Motor neuron (in vitro differentiated cells): ENCODE measurements at places on chromosomes 13 and 19.

DNA sequence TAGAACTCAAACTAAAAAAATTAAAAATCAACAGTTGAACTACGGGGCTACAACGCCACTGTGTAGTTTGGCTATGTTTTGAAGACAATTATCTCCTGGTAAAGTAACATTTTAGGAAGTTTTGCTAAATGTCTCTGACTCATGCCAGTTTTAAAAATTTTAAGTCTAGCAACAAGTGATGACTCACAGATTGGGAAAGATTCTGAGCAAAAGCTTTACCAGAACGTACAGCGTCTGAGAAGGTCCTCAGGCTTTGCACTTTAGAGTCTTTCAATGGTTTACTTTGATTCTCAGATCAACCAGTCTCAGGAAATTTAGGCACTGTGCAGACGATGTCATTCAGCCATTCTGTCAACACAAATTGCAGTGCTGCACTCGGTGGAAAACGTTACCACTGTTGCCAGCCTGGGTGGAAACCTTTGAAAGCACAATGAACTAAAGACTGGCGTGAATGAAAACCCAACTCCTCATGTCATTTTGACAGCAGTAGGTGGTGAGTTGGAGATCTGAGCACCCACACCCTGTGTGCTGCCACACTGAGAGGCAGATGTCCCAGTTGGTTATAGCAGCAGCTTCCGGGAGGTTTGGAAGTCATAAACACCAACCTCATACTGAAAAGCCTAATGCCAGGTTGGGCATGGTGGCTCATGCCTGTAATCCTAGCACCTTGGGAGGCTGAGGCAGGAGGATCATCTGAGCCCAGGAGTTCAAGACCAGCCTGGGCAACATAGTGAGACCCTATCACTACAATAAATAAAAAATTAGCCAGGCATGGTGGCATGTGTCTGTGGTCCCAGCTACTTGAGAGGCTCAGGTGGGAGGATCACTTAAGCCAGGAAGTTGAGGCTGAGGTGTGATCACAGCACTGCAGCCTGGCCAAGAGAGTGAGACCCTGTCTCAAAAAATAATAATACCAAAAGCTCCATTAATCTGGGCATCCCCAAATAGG lies 6.3 kb upstream of the WTIP start:
- ATAC-seq = no peak

- peak; percentile 44 for ATAC-seq
These were observed 2210.2 kb upstream of the PCDH20 start for GRCh38 chr13:63625869-63626268.

GRCh38 chr13:32354040-32354439 lies 38.7 kb downstream of the BRCA2 start:
- ATAC-seq = no peak

DNA sequence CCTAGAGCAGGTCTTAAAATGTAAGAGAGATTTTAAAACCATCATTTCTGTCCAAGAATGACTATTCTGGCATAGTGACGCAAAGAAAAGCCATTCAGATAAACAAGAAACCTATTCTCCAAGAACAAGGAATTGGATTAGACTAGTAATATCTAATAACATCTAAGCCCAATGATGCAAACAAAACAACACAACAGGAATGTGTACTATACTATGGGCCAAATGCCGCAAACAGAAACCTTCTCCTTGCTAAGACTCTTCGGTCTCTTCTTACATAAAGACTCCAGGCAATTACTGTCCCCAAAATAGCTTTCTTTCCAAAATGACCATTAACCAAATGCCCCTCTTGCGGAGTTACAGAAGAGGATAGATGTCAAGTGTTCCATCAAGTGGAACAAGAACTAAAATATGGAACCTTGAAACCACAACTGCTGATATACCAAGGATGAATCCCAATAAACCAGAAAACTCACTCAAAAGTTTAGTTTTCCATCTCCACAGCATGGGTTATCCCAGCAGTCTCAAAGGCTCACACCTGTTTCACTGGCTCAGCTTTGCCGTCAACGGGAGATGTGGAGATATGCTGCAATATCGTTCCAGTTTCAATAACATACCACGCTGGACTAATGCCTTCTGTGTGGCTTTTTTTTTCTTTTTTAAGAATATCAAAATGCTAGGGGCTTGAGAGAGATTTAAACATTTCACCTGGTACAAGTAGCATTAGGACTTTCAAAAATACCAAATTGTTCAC lies 76.2 kb downstream of the FOXO1 start:
- no peak for ATAC-seq

GRCh38 chr19:13134626-13135025 lies 15.5 kb downstream of the STX10 start:
- no peak for ATAC-seq

GRCh38 chr13:108566413-108567170 lies 62.8 kb upstream of the MYO16 start:
- no peak for ATAC-seq

- peak; percentile 74 for ATAC-seq
These were observed 26.3 kb upstream of the ZNF83 start for GRCh38 chr19:52664461-52664860.

DNA sequence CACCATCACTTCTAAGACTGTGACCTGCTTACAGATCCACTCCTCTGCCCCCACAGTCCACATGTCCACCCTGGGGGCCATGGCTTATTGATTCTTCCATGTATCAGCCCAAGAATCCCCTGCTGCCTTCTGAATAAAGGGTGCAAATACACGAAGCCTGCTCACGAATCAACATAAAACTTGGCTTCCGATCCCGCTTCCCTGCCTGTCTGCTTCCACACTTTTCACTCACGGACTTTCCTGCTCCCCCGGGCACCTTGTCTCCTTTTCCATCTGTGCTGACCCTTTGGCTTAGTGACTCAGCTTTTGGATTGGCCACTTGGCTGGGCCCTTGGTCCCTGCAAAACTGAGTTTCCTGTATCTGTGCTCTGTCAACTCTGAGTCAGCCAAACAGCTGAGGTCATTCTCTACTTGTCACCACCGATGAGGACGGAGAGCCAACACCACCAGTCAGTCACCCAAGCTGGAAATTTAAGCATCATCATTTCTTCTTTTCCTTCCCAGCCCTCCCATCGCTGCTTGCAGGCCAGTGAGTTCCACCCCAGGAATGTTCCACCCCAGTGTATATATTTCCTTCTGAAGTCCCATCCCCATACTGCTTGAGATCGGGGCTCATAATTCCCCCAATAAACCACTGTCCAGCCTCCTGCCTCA lies 11.4 kb upstream of the USP12 start:
- ATAC-seq = peak; percentile 92

GRCh38 chr19:19381007-19381926 lies 24.2 kb upstream of the GATAD2A start:
- ATAC-seq = no peak

DNA sequence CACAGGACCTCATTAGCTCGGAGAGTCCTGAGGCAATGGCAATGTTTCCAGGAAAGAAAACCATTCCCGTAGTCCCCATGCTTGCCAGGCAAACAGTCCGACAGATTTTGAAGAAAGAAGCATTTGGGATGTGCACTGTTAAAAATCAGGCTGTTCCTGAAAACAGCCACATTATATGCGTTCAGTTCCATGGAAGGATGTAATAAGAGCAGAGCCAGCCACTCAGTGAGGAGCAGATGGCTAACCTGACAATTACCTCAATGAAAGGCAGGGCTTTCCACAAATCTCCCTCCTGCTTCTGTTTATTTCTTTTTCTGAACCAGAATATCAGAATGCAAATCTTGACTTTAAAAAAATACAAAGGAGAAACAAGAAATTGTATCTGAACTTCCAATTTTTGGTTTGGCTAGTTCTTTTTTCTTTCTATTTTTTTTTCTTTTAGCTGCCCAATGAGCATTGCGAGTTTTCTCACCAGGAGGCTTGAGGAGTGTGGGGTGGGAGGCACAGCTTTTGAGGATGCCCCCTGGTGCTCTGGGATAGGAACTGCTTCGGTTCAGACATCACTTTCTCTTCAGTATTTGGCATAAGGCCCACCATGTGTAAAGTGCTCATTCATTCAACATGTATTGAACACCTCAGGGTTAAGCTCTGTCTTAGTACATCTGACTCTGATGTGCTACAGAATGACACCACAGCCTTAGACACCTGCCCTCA lies 124.2 kb downstream of the TBC1D4 start:
- ATAC-seq = peak; percentile 32

DNA sequence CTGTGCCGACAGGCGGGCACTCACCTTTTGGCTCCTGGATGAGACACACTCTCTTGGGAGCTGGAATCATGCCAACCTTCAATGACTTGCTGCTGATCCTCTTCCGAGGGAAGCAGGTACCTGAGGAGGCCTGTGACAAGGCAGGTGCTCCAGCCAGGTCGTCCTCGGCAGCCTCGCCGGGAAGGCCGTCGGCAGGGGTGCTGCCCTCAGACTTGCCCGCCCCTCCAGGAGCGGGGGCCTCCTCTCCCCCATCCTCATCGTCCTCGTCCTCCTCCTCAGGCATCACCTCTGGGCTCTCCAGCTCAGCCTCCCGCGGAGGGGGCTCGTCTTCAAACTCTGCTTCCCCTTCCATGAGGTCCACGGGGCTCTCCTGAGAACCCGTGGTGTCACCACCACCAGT lies 29.2 kb downstream of the SUGP2 start:
- ATAC-seq = no peak

GRCh38 chr13:48826039-48826438 lies 149.7 kb upstream of the FNDC3A start:
- no peak for ATAC-seq

GRCh38 chr13:95258619-95259194 lies 42.5 kb downstream of the ABCC4 start:
- ATAC-seq = no peak

- ATAC-seq = no peak
These were observed 73.4 kb downstream of the AKAP11 start for GRCh38 chr13:42345367-42345766.

DNA sequence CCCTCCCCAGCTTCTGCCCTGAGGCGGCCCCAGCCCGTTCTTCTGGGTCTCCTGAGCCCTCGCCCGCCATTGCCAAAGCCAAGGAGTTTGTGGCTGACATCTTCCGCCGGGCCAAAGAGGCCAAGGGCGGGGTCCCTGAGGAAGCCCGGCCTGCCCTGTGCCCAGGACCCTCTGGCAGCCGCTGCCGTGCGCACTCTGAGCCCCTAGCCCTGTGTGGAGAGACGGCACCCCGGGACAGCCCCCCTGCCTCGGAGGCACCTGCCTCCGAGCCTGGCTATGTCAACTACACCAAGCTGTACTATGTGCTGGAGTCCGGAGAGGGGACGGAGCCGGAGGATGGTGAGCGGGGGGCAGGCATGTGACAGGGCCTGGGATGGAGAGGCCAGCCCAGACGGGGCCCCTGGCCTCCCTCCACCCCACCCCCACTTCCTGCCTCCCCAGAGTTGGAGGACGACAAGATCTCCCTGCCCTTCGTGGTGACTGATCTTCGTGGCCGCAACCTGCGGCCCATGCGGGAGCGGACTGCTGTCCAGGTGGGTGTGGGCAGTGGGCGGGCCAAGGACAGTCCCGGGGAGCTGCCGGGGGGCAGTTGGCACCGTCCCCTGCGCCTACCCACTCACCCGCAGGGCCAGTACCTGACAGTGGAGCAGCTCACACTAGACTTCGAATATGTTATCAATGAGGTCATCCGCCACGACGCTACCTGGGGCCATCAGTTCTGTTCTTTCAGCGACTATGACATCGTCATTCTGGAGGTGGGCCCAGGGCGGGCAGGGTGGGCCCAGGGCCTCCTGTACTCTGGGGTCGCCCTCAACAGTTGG lies 7.0 kb downstream of the DCAF15 start:
- no peak for ATAC-seq

- ATAC-seq = no peak
These were observed 12.1 kb downstream of the UFM1 start for GRCh38 chr13:38361542-38362262.

DNA sequence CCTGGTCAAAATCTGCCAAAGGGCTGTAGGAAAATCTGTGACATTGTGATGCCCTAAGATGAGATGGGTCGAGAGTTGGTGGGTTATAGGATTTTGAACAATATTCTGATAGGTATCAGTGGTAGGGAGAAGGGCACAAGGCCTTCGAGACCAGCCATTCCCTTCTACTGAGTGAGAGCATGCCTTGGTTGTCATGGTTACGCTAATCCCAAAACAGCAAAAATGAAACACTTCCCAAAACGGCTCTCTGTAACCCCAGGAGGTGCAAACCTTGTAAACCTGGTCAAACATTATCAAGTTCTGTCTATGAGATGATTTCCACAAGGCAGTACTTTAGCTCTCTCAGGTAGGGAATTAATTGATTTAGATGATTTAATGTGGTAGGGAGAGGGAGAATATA lies 158.7 kb upstream of the RNF113B start:
- ATAC-seq = no peak

GRCh38 chr13:111413407-111414187 lies 93.2 kb downstream of the TEX29 start:
- ATAC-seq = no peak

GRCh38 chr13:27638521-27638920 lies 16.8 kb downstream of the POLR1D start:
- no peak for ATAC-seq

DNA sequence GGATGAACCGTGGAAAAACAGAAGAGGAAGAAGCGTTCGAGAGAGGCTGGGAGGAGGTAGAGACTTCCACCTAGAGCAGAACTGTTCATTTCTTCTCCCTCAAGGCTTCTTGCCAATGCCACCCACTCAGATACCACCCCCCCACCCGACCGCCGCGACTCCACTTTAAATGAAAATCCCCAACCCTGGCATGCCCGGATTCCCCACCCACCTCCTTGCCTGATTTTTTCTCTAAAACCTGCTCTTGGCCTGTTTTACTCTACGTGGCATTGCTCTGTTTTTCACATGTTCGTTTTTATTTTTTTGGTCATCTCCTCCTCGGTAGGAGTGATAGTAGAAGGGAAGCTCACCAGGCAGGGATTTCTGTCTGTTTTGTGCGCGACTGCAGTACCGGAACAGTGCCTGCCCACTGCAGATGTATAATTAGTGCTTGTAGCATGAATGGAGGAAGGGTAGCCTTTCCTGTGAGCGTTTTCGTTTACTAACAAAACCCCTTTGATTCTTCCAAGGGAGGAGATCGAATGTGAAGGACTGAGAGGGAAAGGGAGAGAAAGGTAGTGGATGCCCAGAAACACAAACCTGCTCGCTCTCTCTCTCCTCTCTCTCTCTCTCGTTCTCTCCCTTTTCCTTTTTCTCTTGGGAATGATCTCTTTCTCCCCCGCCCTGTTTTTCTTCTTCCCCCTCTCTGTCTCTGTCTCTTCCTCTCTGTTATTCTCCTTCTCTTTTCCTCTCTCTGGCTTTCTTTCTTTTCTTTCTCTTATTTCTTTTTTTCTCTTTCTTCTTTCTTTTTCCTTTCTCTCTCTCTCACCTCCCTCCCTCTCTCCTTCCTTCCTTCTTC lies 2.2 kb downstream of the CD70 start:
- no peak for ATAC-seq

DNA sequence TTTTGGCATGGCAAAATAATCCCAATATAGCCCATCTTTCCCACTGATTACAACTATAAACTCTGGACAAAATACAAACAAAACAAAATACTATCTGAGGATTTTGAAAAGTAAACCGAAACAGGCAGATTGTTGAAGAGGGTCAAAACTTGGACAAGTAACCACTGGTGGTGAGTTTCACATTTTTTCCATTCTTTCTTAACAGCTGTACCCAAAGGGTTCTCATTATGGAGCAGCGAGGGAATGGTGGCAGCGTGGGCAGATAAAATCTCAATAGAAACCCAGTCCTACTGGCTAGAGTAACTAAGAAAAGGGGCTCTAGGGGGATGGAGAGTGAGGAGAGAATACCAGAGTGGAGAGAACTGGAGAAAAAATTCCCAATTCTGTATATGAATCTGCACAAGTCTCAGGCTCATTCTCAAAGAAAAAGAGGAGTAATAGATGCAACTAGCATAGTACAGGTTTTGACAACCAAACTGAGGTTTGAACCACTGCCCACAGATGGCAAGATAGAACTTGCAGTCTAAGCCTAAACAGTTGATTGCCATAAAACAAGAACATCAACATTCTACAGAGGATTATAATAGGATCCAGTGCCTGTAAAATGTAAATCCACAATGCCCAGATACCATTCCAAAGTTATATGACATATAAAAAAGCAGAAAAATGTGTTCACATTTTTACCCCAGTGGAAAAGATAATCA lies 284.5 kb downstream of the KCNRG start:
- ATAC-seq = no peak
